ENCODE measurements at places on chromosomes 7 and 10. TPM values are rescaled to one million over a fixed set of nuclear protein-coding genes. Genes with fewer than 3 reads are reported as not detected.
A peak's percentile ranks its signal among the peaks of the same experiment; 100 is the strongest.

DNA sequence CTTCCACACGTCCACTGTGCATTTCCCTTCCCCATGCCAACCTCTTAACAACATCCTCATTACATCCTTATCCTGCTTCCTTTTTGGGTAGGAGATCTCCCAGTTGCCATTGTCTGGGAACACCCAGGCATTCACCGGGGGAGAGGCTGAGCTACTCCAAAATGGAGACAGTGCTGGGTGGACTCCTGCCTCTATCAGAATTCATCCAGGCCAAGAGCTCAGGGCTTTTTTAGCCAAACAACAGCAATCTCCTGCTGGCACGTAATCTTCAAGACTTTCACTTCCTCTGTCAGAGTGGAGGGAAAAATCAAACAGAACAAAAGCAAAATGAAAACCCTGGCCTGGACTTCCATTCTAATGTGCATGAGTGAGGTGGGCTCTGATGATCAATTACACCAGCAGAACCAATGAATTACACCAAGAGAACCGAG, 245.0 kb downstream of the PRPF18 start:
- no peaks in the 10 kb centered on the region for H3K27me3 ChIP-seq
- DNase-seq = no peak
- H3K4me1 ChIP-seq = no peaks in the 10 kb centered on the region
- H3K27ac ChIP-seq = no peak overlapping the region
- H3K4me3 ChIP-seq = no peak overlapping the region
- no peaks in the 10 kb centered on the region for H3K36me3 ChIP-seq

The MLXIPL gene
- not detected for total RNA-seq

The UCN3 gene
- not detected for total RNA-seq

DNA sequence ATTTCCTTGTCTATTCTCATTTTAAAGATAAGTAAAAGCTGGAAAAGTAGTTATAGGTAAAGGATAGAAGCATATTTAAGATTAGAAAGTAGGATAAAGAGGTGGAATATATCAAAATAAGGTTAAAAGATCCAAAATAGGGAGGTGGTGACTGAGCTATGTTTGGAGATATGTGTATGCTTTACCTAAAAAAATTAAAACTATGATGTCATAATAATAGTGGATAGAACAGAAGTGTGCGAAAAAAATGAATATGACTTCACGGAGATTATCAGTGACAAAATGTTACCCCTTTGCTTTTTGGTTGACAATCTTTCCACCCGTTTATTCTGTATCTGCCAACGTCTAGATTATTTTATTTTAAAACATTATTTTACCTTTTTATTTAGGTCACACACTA, 33.4 kb upstream of the FERD3L start:
- no peaks in the 10 kb centered on the region for H3K36me3 ChIP-seq
- no peaks in the 10 kb centered on the region for H3K4me1 ChIP-seq
- no peak overlapping the region for H3K27ac ChIP-seq
- no peak for DNase-seq
- H3K4me3 ChIP-seq = no peak overlapping the region
- no peaks in the 10 kb centered on the region for H3K27me3 ChIP-seq

DNA sequence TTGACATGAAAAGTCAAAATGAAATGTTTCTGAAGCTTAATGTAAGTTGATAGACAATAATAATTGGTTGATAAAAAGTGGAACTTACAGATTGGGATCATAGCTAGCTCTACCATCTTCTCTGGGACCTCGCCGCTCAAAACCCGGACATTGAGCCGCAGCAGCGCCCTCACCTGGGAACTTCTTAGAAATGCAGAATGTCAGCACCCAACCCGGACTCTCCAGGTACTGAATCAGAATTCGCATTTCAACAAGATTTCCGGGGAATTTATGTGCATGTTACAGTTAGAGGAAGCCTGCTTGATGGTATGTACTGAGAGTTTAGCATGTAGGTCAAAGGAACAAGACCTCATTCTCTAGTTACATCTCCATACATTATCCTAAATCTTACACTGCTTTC, 36.7 kb upstream of the ABLIM1 start:
- H3K4me1 ChIP-seq = peaks cover 3% of the 10 kb centered on the region
- DNase-seq = no peak
- no peaks in the 10 kb centered on the region for H3K36me3 ChIP-seq
- H3K27ac ChIP-seq = no peak overlapping the region

The KIF11 gene
- 2.4 TPM for total RNA-seq

The ANKRD1 gene
- total RNA-seq = not detected

DNA sequence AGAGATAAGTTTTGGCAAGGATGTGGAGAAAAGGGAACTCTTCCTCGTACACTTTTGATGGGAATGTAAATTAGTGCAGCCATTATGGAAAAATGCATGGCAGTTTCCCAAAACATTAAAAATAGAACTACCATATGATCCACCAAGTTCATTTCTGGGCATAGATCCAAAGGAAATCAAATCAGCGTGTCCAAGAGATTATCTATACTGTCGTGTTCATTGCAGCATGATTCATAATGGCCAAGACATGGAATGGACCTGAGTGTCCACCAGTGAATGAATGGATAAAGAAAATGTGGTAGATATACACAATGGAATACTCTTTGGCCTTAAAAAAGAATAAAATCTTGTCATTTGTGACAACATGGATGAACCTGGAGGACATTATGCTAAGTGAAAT, 70.3 kb upstream of the RSU1 start:
- H3K27me3 ChIP-seq = no peaks in the 10 kb centered on the region
- no peaks in the 10 kb centered on the region for H3K36me3 ChIP-seq
- no peaks in the 10 kb centered on the region for H3K4me1 ChIP-seq
- H3K27ac ChIP-seq = no peak overlapping the region
- DNase-seq = no peak

The SPDYE8 gene
- total RNA-seq = not detected

- no peaks in the 10 kb centered on the region for H3K27me3 ChIP-seq
- H3K36me3 ChIP-seq = no peaks in the 10 kb centered on the region
- DNase-seq = no peak
- no peak overlapping the region for H3K27ac ChIP-seq
- no peaks in the 10 kb centered on the region for H3K4me1 ChIP-seq
- no peak overlapping the region for H3K4me3 ChIP-seq
Measured at GRCh38 chr10:130359711-130360110, 223.5 kb downstream of the GLRX3 start.

DNA sequence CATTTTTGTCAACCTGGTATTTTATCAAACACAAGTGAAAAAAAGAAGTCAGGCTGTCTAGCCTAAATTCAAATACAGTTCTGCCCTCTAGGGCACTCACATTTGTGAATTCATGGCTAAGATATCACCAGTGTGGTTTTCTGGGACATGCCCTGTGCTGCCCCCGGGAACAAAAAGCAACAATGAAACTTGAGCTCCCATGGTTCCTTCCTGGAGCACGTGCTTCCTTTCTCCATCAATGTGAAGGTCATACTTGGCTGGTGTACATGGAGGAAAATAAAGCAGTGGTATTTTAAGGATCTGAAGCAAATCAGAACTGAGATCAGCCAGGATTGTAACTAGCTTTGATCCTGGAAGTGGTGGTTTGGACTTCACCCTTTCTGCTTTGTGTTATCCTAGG, 128.9 kb upstream of the FRMD4A start:
- H3K36me3 ChIP-seq = no peaks in the 10 kb centered on the region
- DNase-seq = no peak
- no peaks in the 10 kb centered on the region for H3K4me1 ChIP-seq
- H3K27me3 ChIP-seq = no peaks in the 10 kb centered on the region
- no peak overlapping the region for H3K27ac ChIP-seq

DNA sequence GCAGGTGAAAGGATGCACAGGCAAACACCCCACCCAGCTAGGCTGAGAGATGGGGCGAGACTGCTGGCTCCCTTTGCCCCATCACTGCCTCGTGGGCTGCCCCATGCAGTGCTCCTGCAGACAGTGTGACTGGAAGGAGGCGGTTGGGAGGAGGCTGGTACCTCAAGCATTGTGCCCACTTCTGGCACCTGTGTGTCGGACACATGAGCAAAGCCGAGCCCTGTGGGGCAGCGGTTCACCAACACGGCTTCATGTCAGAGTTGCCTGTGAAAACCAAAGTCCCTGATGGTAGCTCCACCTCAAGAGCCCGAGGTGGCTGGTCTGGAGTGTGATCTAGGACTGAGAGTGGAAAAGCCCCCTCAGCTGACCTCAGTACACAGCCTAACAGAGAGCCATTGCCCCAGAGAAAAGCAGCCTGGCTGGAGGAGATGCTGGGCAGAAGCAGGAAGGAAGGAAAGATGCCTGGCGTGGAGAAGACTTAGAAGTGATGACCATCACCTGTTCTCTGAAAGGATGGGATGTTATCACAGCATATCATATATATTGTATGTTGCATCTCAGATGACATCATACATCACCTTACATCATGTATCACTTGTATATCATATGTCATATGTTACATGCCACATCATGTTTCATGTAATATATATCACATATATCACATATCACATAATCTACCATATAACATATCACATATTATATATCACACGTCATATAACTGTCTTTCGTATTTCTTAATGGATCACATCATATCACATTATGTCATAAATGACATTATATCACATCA, 75.6 kb downstream of the ADCY1 start:
- H3K27me3 ChIP-seq = no peaks in the 10 kb centered on the region
- H3K4me3 ChIP-seq = no peak overlapping the region
- no peaks in the 10 kb centered on the region for H3K36me3 ChIP-seq
- DNase-seq = no peak

DNA sequence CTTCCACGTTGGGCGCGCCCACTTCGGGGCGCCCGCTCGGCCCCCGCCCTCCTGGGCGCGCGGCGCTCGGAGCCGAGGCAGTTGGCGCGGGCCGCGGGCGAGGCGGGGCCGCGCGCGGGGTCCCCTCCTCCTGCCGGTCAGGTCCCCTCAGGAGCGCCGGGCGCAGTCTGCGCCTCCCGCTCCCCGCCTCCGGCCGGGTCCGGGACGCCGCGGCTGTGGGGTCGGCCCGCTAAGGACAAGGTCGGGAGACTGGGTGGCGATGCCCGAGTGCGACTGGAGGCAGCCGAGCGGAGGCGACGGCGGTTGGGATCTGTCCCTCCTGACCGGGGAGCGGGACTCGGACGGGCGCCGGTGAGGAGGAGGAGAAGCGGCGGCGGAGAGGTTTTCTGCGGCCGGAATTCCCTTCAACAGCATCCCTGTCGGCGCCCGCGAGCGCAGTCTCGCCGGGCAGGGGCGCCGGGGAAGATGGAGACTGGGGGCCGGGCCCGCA, at the start of gene ATRNL1:
Gene ATRNL1, plus strand, starts transcription at position 80 of the 490 bp plus-strand sequence. Its CDS starts 386 bp downstream, at position 466.
- H3K4me3 ChIP-seq = peak within 1 kb of the TSS; percentile 18
- peaks cover 10% of the 10 kb centered on the region for H3K4me1 ChIP-seq
- H3K27me3 ChIP-seq = peaks cover 28% of the 10 kb centered on the region
- H3K36me3 ChIP-seq = no peaks in the 10 kb centered on the region

DNA sequence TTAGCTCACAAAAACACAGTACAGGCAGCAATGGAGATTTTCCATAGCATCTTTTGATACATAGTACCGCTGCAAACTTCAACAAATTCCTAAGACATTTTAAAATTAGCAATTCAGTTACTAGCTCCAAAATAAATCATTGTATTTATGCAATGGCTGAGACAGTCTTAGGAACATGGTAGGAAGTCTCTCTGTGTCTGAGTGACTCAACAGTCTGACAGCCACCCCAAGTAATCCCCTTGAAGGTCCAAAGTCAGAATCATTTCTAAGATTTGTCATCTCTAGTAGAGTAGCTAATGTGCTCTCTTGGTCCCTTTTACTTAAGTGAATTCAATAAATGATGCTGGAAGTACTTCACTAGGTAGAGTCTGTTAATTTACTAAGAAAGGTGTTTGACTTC, 93.8 kb upstream of the NOBOX start:
- no peak overlapping the region for H3K4me3 ChIP-seq
- H3K27ac ChIP-seq = no peak overlapping the region
- H3K36me3 ChIP-seq = no peaks in the 10 kb centered on the region
- no peak for DNase-seq
- H3K27me3 ChIP-seq = no peaks in the 10 kb centered on the region

The NUDT5 gene
- total RNA-seq = 29.4 TPM

- H3K27ac ChIP-seq = no peak overlapping the region
- H3K4me3 ChIP-seq = no peak overlapping the region
- no peaks in the 10 kb centered on the region for H3K27me3 ChIP-seq
- H3K36me3 ChIP-seq = peaks cover 64% of the 10 kb centered on the region
- no peak for DNase-seq
Measured at GRCh38 chr7:74104702-74105101, 21.1 kb downstream of the LIMK1 start.

- H3K36me3 ChIP-seq = no peaks in the 10 kb centered on the region
Measured at GRCh38 chr7:47506382-47507339, 75.2 kb downstream of the TNS3 start.

GRCh38 chr7:89064831-89065230, 269.3 kb upstream of the TEX47 start:
- DNase-seq = no peak
- no peak overlapping the region for H3K4me3 ChIP-seq
- no peaks in the 10 kb centered on the region for H3K27me3 ChIP-seq
- no peaks in the 10 kb centered on the region for H3K36me3 ChIP-seq
- no peaks in the 10 kb centered on the region for H3K4me1 ChIP-seq

GRCh38 chr7:105387508-105388355, 989 bp downstream of the SRPK2 start:
- peak overlapping the region; percentile 45 for H3K27ac ChIP-seq
- H3K4me3 ChIP-seq = peak overlapping the region; percentile 74
- DNase-seq = peak; percentile 52
- no peaks in the 10 kb centered on the region for H3K36me3 ChIP-seq

The NAPEPLD gene
- total RNA-seq = 5.9 TPM

DNA sequence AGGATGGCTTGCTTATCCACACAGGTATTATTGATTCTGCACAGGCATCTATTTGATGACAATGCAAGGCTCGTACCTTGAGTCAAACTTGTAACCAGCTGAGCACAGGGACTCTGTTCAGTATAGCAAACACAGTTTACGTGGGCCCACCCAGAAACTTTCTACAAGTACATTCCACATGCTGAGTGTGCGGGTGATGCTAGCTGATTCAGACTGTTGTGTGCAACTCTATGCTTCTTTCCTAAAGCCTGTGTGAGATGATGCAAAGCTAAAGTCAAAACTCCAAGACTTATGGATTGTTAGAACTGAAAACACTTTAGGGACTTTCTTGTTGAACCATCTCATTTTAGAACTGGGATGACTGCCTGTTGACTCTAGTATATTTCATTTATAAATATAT, 21.5 kb upstream of the CALD1 start:
- no peaks in the 10 kb centered on the region for H3K4me1 ChIP-seq
- H3K4me3 ChIP-seq = no peak overlapping the region
- H3K27me3 ChIP-seq = no peaks in the 10 kb centered on the region
- DNase-seq = no peak
- no peaks in the 10 kb centered on the region for H3K36me3 ChIP-seq
- no peak overlapping the region for H3K27ac ChIP-seq

GRCh38 chr7:98943336-98943735, 65.0 kb downstream of the TRRAP start:
- H3K36me3 ChIP-seq = peaks cover 71% of the 10 kb centered on the region
- DNase-seq = no peak
- H3K4me3 ChIP-seq = no peak overlapping the region
- no peak overlapping the region for H3K27ac ChIP-seq
- H3K27me3 ChIP-seq = no peaks in the 10 kb centered on the region

DNA sequence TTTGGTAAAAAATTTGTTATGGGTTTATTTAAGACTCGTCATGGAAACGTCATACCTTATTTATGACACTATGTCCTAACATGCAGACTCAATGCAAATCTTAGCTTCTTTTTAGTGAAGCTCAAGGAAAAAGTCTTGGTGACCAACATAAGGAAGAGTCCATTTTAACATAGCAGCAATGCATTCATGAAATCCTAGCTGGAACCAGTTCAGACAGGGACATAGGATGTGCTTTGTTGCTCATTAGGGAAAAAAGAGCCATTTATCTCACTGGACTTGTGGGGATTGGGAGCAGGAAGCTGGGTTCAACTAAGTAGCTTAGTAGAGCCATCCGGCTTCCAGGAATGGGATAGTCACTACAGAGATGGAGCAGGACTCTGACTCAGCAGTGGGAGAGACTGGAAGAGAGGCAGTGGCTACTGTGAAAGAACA, 100.7 kb upstream of the DKK1 start:
- no peaks in the 10 kb centered on the region for H3K27me3 ChIP-seq
- no peak overlapping the region for H3K4me3 ChIP-seq
- H3K36me3 ChIP-seq = no peaks in the 10 kb centered on the region
- no peaks in the 10 kb centered on the region for H3K4me1 ChIP-seq
- no peak overlapping the region for H3K27ac ChIP-seq
